T follicular helper cell (primary cell): ENCODE measurements at places on chromosomes 6 and 20.

DNA sequence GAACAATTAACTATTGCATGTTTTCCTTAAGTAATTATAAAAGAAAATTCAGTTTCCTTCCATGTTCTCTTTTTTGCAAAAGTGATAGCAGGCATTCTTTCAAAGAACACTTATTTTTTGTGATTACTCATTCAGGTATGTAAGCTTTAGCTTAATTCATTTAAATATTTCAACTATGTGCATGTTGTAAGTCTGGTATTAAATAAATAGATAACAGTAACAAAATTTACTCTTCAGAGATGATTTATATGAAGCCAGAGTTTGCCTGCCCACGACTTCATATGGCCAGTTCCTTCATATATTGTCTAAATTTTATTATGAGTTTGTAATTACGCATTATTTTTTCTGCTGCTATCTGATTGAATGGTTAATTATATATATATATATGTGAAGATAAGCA, 110.9 kb downstream of the ADGRG6 start:
- no peak for DNase-seq

GRCh38 chr6:166605752-166606151, 19.3 kb upstream of the RAMACL start:
- no peak for DNase-seq

- DNase-seq: no peak
Measured at GRCh38 chr6:140977403-140977802, 1155.3 kb upstream of the GJE1 start.

GRCh38 chr20:40868551-40869217, 159.9 kb upstream of the TOP1 start:
- DNase-seq: no peak

- peak; percentile 30 for DNase-seq
Measured at GRCh38 chr6:53728570-53729194, 63.1 kb upstream of the KLHL31 start.
